ENCODE measurements at places on chromosomes 12 and 14.

- DNase-seq, result no peak
These were observed 25.0 kb upstream of the HIGD1C start for GRCh38 chr12:50927356-50927755.

DNA sequence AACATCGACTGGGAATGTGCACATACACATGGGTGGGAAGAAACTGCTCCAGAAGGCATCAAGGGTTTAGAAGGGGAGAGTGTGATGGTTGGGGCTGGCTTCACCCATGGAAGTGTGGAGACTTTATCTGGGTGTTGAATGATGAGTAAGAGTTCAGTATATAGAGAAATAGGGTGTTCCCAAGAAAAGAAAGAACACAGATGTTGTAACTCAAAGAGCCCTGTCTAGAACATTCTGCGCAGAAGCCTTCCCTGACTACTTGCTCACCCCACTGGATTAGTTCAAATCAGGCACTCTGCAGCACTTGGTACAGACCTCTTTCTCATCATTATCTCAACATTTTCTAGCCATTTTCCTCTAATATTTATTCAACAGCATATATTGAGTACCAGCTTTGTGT lies 491.7 kb downstream of the SNAPC1 start:
- DNase-seq, result no peak

- DNase-seq, result no peak
These were observed 60.4 kb upstream of the SEL1L start for GRCh38 chr14:81594012-81594411.

DNA sequence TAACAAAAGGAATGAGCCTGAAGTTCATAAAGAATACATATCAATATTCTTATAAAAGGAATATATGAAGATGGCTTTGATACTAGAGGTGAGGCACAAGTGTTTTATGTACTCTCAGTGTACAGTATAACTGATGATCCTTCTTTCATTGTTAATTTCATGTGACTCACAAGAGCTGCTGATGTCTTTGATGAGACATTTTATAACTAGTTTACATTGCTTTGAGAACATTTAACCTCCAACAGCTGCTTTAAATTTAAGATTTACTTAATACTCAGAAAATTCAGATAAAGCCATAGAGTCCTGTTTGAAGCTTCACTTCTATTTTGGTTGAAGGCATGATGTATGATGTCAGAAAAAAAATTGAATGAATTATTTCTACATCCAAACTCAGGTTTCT lies 59.8 kb downstream of the WASHC4 start:
- no peak for DNase-seq

- no peak for DNase-seq
These were observed 5.4 kb upstream of the KRT81 start for GRCh38 chr12:52296572-52297215.

- no peak for DNase-seq
These were observed 47.9 kb upstream of the PLEKHG7 start for GRCh38 chr12:92654929-92655328.

All from stimulated activated CD8-positive, alpha-beta memory T cell treated with anti-CD3 and anti-CD28 coated beads, Interleukin-4, amount 100 ng/mL, for 48 hours (primary cell).